ENCODE measurements at places on chromosomes 1 and 21.

DNA sequence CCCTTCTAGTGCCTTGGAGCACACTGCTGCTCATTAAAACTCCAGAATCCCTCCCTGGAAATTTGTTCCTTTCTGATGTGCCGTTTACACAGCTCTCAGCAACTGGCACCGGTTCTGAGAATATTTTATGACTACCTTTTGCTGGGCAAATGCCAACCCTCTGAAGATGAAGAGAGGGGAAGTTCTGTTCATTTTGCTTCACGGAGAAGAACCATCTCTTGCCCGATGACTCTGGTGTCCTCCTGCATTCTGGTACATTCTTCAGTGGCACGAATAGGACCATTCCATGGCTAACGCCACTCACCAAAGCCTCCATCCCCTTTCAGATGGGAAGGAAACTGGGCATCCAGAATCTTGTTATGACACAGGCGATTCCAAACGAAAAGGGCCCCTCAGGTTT lies 96.2 kb upstream of the SIM2 start:
- no peak for DNase-seq

DNA sequence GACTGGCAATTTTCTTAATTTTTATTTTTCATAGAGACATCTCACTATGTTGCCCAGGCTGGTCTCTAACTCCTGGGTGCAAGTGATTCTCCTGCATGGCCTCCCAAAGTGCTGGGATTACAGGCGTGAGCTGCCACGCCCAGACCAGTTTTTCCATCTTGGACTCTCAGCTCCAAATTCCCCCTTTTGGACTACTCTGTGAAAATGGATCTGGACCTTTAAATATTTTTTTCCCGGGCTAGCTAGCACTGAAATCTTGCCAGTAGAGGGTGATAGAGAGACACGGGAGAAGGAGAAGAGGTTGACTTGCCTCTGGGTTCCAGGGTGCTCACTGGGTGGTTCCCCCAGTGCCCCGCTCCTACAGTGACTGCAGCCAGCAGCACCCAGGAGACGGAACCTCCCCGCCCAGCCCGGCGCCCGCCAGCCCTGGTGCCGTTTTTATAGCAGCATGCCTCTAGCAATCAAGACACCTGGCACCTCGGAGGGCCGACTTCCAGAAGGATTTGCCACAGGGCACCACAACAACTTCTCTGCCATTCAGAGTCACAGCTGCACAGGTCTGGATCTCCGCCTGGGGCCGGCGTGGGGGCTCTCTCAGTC lies 34.7 kb upstream of the SCCPDH start:
- DNase-seq = peak; percentile 48

DNA sequence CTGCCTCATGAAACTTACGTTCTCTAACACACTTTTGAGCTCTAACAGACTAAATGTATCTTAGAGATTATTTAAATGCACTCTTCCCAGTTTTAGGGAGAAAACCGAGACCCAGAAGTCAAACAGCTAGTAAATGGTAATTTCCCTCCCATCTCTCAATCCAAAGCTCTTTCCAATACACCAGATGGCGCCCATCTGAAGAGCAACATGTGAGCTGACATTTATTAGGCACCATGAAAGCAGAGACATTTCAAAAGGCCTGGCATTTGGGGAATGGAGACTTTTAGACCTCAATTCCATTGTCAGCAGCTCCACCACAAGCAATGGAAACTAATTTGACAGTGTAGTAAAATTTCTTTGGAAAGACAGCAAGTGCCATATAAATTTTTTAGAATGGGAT lies 191.4 kb downstream of the DAB1 start:
- no peak for DNase-seq

- no peak for DNase-seq
Measured at GRCh38 chr1:7678491-7679158, 92.5 kb upstream of the VAMP3 start.

GRCh38 chr1:181295217-181295616 lies 188.1 kb upstream of the CACNA1E start:
- DNase-seq = no peak

DNA sequence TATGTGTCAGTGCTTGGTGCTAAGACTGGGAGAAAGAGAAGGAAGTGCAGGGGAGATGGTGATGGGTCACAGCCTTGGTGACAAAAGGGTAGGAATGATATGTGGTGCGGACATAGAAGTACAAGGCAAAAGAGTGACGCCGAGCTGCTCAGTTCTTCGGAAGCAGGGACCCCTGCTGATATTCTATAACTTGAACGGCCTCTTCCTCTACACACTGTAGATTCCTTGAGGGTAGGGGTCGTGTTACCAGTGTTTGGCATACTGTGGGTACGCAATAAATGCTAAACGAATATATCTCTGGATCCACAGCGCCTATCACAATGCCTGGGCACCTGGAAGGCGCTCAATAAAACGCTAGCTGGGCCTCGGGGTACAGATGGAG lies 488 bp downstream of the DBT start:
- DNase-seq = no peak

- no peak for DNase-seq
Measured at GRCh38 chr1:111512132-111512889, 8.9 kb upstream of the ADORA3 start.

- DNase-seq = no peak
Measured at GRCh38 chr1:217585577-217585976, 45.3 kb downstream of the GPATCH2 start.

- no peak for DNase-seq
Measured at GRCh38 chr1:239126884-239127283, 259.5 kb upstream of the CHRM3 start.

- DNase-seq = no peak
Measured at GRCh38 chr1:61515096-61515495, 209.8 kb downstream of the TM2D1 start.

DNA sequence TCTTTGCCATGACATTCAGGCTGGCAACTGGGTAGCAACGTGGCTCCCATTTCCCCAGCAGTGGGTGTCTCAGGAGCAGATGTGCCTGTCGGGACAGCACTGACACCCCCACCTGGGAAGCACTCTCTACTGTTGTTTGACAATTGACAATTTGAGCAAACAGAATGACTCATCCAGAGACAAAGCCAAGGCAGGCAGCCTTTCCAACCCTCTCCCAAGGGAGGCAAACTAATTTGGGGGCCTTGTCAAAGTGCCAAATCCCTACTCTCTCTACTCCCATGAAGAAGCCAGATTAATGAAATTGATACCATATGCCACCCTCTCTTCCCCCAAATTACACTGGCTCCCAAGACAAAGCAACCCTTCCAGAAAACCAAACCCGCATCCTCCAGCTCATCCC lies 65.6 kb downstream of the GRIK3 start:
- DNase-seq = peak; percentile 87

DNA sequence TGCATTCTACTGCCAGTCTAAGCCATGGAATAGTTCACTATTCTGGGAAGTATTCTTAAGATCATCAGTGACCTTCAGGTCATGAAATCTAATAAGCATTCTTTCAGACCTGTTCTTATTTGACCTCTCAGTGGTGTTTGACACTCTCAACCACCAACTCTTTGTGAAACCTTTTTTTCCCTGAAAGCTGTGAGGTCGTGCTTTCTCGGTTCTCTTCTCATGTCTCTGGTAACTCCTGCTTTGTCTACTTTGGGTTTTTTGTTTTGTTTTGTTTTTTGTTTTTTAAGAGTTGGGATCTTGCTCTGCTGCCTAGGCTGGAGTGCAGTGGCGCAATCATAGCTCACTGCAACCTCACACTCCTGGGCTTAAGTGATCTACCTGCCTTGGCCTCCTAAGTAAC lies 56.3 kb downstream of the POU2F1 start:
- no peak for DNase-seq

DNA sequence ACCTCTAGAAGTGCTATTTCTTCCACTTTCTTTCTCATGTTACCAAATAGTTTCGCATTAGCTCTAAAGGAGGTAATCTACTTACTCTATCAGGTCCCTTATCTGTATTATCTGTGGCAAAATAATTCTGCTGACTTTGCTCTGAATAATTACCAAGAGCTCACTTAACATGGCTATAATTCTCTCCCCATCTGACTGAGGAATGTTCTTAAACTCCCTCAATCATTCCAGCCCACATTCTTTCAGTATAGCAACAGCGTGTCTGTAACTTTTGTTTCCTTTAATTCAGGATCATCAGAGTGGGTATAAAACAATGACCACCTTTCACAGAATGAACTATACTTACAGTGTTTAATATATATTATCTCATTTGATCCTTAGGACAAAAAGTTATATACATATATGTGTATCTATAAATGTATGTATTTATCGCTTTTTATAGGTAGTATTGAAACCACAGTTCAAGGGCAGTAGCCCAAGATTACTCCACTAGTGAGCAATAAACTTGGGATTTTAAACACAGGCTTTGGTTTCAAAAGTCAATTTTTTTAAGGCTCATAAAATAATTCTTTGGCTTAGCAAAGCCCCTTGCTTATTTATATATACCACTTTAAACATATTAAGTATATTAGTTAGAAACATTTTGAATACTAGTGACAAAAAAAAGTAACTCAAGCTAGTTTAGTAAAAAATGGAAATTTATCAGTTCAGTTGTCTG lies 36.1 kb upstream of the ST6GALNAC3 start:
- DNase-seq = no peak

DNA sequence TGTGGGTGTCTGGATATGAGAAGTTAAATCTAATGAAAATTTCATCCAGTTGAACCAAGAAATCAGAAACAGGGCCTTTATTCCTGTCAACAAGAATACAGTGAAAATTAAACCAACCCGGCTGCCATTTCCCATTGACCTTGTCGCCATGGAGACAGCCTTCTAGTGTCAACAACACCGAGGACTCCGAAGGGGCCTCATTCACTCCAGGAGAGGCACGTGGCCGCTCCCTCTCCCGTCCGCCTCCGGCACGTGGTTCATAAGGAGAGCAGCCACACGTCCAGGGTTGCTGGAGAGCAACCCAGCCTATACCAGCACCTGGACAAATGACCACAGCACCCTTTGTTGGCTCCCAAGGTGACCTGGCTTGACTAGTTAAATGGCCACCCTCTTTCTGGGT lies 120.3 kb upstream of the VAMP3 start:
- DNase-seq = no peak

- DNase-seq = no peak
Measured at GRCh38 chr1:9249534-9250410, 15.2 kb downstream of the H6PD start.

DNA sequence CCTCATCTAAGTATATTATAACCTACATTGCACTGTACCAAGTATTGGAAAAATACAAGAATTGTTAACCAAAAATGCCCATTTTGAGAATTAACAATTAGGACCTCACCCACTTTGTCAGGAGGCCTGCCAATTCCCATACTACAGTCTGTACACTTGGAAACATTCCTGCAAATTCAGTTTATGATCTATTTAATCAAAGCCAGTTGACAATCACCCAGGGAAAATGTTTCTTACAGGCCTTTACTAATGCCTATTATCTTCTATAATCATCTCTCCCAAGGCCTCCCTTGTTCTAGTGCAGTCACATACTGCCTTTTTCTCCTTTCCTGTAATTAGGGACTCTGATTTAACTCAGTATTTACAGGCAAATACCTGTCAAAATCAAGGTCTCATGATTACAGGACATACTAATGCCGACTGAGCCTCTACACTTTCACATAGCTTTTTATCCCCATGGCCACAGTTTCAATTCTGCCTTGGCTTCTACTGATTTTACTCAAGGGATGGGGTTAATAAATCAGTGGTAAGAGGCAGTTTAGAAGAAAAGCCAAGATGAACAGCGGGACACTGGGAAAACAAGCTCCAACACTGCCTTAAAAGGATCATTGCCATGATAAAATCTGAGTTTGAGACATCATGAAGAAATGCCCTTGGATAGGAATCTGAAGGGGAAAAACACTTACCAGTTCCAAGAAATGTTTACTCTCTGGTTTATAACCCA lies 338.7 kb downstream of the VAV3 start:
- no peak for DNase-seq

- DNase-seq = no peak
Measured at GRCh38 chr1:185823467-185823866, 89.3 kb downstream of the HMCN1 start.

GRCh38 chr1:40844887-40845878 lies 17.0 kb downstream of the CITED4 start:
- no peak for DNase-seq

GRCh38 chr1:17199267-17200044 lies 5.5 kb upstream of the PADI1 start:
- no peak for DNase-seq

DNA sequence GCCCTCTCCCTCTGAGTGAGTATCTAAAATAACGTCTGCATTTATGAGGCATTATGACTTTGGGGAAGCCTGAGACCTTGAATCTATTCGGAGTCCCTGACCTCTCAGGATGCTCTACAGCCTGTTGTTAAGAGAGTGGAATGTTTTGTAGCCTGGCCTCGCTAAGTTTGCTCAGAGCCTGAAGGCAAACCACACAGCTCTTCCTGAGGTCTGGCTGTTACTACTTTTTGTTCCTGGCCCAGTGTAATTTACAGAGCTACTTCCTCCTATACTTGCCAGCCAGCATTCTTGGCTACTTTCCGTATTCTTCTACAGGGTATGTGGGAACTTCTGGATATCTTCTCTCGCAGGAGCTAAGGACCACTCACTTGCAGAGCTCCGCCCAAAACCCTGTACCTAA lies 3.6 kb upstream of the ZMYM4 start:
- no peak for DNase-seq

DNA sequence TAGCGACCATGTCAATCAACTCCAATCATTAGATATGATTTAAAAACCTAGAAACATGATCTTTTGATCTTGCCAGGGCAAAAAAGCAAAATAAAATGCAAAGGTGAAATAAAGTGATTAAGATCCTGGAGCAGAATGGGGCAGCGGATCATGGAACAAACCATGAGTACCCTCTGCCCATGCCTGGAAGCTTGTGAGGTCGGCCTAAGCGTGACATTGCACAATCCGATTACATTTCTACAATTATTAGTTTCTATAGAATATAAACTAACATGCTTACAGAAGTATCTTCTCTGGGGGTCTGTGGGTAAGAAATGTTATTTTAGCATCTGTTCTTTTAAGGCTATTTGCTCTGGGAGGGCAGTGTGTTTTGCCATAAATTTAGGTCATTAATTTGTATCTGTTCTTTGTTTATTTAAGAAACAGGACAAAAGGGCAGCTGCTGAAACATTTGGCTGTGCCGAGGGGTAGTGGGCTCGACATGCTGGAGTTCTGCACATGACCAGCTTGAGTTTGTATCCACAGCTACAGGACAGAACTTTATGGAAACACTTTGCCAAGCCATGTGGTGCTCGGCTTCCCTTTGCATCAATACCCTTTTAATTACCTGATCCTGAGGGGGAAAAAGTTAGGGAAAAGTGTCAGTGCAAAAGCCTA lies 55.9 kb downstream of the ZBTB18 start:
- peak; percentile 41 for DNase-seq

DNA sequence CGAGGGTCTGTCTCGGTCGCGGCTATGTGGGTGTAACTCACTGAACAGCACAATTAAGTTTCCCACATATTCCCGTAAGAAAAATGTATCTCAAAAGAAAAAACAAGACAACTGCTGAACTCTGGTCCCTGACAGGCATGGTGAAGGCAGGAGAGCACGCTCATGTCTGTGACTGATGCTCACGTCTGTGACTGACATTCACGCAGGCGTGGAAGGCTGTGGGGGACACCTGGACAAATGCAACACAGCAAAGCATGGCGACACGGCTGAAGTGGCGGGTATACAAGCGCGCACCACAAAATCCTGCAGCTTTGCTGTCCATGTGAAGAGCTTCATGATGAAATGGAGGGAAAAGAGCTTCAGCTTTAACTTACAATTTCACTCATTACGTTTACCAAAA lies 6.0 kb downstream of the PTTG1IP start:
- DNase-seq = no peak

Measured in NCI-H1930 (cell line).